ENCODE measurements at places on chromosomes 1 and 21.

- DNase-seq = no peak
Observed at GRCh38 chr1:208934933-208935332, 648.6 kb upstream of the CAMK1G start.

DNA sequence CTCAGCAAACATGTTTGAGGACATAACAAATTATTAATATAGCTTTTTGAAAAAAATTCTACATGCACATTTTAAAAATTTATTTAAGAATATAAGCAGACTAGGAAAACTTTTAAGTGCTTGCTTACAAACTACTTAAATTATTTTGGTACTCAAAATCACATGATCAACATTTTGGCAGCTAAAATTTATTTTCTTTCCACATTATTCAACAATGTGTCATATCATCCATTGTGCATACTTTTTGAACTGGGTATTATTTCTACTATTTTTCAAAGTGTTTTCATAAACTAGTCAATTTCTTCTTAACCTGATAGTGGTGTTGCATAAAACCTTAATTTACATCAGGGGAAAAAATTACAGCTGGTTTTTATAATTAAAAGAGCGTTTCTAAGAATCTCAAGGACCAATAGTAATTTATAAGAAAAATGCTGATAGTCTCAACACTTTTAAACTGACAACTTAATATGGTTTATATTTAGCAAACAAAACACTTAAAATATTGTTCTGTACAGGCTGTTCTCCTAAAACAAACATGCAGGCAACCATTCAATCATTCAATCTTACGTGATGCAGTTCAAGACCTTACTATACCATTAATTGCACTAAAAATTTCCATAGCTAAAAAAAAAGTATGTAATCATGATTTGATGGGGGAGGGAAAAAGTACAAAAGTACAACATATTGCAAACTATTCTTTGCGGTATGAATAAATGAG is 105.0 kb downstream of the GPATCH2 start:
- no peak for DNase-seq

DNA sequence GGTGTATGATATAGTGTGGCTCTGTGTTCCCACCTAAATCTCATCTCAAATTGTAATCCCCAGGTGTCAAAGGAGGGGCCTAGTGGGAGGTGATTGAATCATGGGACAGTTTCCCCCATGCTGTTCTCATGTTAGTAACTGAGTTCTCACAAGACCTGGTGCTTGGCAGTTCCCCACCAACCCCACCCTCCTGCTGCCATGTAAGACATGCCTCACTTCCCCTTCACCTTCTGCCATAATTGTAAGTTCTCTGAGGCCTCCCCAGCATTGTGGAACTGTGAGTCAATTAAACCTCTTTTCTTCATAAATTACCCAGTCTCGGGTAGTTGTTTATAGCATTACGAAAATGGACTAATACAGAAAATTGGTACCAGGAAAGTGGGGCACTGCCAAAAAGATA is 1705.3 kb downstream of the NCAM2 start:
- DNase-seq = no peak

- DNase-seq = peak; percentile 31
Observed at GRCh38 chr1:94679332-94680038, 137.9 kb upstream of the F3 start.

GRCh38 chr1:171298696-171299095 is 15.3 kb upstream of the FMO4 start:
- DNase-seq = no peak

DNA sequence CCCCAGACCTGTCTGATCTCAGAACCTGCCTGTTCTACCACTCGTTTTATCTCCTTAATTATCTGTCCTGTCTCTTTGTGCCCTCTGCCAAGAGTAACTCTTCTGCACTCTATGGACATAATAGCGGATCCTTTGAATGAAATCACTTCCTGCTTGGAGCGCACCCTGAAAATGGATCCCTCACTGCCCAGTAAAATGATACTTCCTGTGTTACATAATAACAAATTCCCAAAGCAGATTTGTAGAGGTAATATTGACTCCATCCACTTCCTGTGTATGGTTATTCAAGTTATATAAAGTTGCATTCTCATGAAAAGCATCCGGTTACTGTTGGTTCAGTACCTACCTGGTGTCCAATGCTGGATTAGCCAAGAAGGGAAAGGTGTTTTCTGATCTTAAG is 246.0 kb downstream of the TRABD2B start:
- no peak for DNase-seq

- no peak for DNase-seq
Observed at GRCh38 chr1:213994888-213995287, 7.1 kb downstream of the PROX1 start.

- peak; percentile 44 for DNase-seq
Observed at GRCh38 chr1:119141020-119141424, 569 bp upstream of the WARS2 start.

GRCh38 chr1:207455183-207455754 is 1.1 kb downstream of the CR2 start:
- DNase-seq = no peak

DNA sequence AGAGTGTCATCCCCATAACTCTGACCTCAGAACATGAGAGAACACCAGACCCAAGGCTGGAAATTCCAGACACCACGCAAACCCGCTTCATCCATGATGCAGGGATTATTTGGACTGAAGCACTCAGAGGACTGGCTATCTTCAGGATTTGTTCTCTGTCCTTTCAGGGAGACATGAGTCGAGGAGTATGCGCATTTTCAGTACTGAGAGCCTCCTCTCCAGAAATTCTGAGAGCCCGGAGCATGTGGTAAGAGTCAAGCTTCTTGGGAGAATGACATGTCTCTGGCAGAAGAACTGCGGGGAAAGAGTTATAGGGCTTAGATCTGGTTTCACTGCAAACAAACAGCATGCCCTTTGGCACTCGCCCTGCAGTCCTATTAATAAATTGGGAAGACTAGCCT is 6.9 kb downstream of the LAX1 start:
- DNase-seq = no peak
